ENCODE measurements at places on chromosomes 2 and 18.

DNA sequence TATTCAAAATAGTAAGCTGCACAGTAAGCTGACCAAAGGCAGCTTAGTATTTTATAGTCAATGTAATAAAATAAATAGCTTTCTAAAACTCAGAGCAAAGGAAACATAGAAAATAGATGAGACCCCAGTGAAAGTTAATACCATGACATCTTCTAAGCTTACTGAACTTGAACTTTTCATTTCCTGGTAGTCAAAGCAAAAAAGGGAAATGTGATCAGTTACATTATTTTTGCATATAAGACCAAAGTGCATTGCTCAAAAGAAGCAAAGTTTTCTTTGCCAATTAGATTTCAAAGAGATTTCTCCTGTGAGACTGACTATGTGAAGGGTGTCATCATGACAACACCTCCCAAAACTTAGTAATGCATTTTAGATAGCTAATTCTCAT lies 70.2 kb downstream of the MYO1B start:
- DNase-seq = peak; percentile 13

- no peak for DNase-seq
Observed at GRCh38 chr2:167678158-167678557, 569.2 kb downstream of the STK39 start.

DNA sequence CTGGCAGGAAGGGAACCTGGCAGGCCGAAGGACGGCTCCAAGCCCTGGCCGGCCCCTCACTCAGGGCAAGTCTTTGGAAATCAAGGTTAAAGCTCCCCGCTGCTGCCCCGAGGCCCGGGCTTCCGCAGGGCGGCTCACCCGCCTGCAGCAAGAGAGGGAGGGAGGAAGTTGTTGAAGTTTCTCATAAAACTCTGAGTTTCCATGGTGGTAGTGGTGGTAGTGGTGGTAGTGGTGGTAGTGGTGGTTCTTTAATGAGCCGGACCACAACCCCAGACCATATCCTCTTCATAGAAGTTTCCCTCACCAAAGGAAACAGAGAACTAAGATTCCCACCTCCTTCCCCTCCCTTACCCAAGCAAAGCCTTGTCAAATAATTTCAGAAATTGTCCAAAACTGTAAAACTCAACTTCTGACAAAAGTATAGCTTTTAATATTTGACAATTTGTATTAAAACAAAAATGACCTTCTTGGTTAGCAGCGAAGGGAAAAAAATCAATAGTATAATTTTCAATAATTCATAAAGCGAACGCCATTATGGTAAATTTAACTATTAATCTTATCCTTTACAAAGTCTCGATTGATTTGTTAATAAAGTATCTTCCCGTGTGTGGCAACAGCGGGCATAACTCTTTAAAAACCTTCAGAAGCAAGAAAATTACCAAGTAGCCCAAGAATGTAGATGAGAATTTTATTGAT lies 1.5 kb upstream of the HOXD10 start:
- DNase-seq = peak; percentile 43

GRCh38 chr18:864872-865273 lies 39.8 kb upstream of the ADCYAP1 start:
- DNase-seq = peak; percentile 61

GRCh38 chr2:53347269-53347668 lies 420.3 kb upstream of the CHAC2 start:
- DNase-seq = no peak

GRCh38 chr2:190794790-190795189 lies 85.8 kb upstream of the GLS start:
- no peak for DNase-seq

DNA sequence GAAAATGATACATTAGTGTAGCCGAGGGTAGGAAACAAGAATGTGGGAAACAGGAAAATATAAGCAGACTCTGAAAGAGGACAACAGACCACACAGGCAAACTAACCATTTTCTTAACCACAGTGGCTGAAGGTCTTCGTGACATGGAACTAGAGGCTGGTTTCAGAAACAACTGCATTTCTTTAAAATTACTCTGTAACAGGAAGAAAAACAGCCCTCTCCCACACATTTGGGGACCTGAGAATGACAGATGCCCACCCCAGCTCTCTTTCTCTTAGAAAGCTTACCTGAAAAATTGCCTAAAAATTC lies 13.8 kb upstream of the SLC25A52 start:
- DNase-seq = peak; percentile 57

- no peak for DNase-seq
Observed at GRCh38 chr2:61247204-61247812, 85.3 kb downstream of the C2orf74 start.

GRCh38 chr2:40181855-40182254 lies 270.0 kb downstream of the SLC8A1 start:
- DNase-seq = no peak

DNA sequence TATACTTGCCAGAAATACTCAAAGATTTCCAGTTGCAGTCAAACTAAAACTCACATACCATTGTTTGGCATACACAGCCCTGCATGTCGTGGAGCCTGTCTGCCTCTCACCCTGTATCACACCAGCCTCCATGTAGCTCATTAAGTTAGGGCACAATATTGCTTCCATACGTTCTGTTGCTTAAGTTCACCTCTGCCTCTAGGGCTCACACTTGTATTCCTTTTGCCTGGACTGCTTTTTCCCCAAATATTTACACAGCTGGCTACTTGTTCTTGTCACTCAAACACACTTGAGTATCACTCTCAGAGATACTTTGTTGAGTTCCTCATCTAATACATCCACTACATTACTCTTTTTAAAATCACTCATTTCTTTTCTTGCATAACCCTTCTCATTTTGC lies 83.1 kb downstream of the PTH2R start:
- DNase-seq = no peak

DNA sequence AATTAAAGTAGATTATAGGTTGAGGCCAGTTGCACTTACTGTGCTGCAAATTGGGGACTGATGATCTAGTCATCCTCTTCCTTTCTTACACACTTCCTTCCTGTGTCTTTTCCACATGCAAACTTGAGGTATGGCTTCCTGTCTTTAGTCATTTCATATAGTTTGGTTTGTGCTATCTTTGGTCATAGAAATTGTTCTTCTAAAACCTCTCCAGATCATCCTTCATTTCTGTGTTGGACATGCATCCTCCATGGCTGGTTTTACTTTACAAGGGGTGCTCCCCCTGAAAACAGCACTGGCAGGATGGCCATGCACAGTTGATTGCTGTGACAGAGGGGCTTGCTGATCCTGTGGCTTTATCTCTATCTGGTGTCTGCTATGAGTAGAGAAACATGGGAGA lies 36.5 kb downstream of the MGAT5 start:
- peak; percentile 82 for DNase-seq

GRCh38 chr2:138713069-138713496 lies 67.1 kb downstream of the NXPH2 start:
- no peak for DNase-seq

- DNase-seq = no peak
Observed at GRCh38 chr18:8480506-8481328, 128.5 kb upstream of the RAB12 start.

GRCh38 chr18:58359218-58359617 lies 269.7 kb downstream of the ALPK2 start:
- DNase-seq = no peak

DNA sequence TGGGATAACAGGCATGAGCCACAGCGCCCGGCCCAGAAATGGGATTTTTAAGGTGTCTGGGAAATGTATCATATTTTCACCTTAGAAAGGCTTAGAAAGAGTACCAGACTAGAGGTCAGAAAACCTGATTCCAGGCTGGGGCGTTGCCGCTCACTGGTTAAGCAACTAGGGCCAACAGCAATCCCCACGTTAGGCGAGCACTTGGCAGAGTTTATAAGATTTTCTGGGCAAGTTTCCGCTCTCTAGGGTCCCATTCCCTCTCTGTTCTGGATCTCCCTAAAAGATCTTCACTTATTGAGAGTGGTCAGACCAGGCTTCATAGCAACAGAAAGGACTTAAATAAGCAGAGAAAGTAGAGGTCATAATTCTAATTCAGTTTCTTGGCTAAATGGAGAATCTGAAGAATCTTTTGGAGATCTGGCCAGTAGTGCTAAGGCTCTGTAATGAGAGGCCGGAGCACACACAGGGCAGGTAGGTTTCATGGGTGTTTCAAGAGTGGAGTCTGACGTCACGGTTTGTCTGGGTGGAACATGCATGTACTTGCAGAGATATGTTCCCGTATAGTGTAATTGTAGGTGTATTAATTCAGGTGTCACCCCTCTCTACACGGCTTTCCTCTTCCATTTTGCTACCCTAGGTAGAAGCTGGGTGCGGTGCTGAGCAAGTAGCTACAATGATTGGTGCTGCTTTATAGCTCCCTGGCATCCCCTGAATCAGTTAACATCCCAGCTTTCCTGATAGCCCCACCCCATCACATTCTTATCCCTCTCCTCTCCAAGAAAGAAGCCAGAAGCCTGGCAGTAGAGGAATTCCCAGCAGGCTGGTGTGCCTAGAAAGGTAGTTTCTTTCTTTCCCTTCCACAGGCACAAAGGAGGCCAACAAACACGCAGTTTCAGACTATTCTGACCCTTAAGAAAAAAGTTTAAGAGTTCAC lies 4.4 kb upstream of the SMAD7 start:
- DNase-seq = no peak

DNA sequence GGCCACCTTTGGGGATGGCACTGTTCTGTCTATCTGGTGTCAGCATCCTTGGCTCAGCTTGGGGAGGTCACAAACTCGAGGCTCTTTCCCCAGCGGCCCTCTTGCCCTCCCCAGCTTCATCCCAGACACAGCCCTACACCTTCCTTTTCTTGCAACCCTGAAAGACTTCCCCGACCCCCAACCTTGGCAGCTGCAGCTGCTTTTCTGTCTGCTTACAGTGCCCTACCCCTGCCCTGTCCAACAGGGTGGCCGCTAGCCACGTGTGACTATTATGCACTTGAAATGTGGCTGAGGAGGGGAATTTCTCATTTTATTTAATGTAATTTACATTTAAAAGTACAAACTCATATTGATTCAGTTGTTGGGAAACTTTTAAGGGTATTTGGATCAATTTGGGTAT lies 41.3 kb downstream of the NGEF start:
- DNase-seq = no peak

DNA sequence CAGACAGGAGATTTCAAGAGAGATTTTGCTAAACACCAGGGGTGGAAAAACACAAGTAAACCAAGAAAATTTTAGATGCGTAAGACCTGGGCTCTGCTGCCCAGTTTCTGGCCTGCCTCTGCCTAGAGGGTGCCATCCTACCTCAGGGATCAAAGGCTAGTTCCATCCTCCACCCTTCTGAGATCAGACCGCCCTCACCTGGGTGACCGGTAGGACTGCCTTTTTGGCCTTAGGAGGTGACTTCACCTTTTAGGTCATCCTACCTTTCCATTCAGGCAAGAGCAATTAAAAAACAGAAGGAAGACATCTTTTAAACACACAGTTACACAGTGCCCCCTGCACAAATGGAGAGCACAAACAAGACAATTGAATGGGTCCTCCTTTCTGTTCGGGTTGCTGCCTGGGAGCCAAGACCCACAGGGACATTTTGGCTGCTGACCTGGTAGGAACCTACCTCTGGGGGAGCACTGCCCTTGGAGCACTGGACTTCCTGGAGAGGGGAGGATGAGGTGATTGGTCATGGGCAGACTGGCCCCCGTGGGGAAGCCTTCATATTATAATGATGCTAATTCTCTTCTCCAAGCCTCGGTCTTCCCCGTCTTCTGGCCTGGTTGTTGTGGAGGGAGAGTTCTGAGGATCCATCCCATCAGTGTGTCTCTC lies 3.1 kb downstream of the PSD4 start:
- DNase-seq = no peak

DNA sequence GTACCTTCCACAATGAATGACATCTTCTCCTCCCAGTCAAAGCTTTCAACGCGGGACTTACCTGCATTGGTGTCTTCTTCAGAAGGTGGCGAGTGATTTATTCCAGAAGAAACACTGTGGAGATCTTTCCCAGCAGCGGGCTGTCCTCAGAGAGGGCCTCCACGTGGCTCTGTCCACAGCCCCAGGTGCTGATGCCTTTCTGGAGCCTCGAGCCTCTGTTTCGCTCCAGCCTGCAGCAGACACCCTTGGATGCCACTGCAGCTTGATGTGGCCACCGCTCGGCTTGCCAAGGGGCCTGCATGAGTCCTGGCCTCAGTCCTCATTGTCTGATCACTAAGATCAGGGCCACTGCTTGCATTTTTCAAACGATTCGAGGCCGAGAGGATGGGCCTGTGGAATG lies 46.6 kb upstream of the GALR1 start:
- DNase-seq = no peak

DNA sequence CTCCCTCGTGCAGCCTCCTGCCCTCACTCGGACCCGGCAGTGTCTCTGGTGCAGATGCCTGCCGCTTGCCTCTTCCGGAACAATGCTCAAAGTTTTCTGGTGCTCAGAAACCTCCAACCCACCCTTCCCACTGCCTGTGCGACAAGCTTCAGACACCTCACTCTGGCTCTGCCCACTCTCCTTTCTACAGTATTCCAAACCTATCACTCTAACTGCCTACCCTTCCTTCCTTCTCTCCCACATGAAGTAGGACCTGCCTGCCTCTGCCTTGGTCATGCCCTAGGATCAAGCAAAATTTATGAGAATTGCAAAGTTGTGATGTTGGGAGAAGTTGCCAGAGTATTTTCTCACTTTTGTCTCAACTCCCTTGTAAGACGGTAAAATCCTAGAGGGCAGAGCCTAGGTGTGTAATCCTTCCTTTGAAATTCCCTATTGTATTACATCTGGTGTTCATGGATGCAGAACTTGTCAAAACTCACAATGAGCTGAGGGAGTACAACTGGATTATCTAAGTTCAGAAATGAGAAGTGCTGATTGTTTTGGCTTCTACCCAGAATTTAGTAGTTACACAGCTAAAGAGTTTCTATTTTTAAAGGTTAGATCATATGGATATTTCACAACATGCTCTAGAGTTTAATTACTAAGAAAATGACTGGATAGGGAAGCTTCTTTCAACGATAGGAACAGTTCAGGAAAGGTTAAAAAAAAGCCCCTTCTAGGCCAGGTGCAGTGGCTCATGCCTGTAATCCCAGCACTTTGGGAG lies 7.2 kb downstream of the NPC1 start:
- peak; percentile 88 for DNase-seq

GRCh38 chr2:69643602-69644505 lies at the start of gene AAK1:
Gene AAK1 (minus strand): TSS chr2:69643739. CDS start chr2:69643040, 699 bp downstream.
- DNase-seq = peak; percentile 93

DNA sequence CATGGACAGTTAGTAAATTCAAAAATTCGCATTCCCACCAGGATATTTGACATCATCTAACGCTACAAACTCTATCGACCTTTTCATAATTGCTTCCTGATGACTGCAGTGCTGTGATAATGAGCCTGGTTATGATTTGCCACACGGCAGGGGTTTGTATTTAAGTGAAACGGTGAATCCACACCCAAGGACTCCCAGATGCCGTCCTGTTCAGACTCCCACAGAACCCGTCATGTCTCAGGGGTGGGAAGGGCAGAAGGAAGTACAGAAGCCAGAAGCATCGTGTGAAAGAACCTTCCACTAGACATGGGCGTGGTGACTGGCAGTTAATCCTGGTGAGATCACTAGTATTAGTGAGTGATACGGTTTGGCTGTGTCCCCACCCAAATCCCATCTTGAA lies 91.2 kb upstream of the TMEM18 start:
- peak; percentile 48 for DNase-seq
